ENCODE measurements at places on chromosomes 5 and 9.

GRCh38 chr9:128593039-128593438, 40.7 kb downstream of the SPTAN1 start:
- no peak for DNase-seq

GRCh38 chr5:610011-610743, 2.0 kb upstream of the CEP72 start:
- DNase-seq = no peak

- DNase-seq = no peak
Measured at GRCh38 chr9:70494221-70494620, 79.8 kb upstream of the KLF9 start.

DNA sequence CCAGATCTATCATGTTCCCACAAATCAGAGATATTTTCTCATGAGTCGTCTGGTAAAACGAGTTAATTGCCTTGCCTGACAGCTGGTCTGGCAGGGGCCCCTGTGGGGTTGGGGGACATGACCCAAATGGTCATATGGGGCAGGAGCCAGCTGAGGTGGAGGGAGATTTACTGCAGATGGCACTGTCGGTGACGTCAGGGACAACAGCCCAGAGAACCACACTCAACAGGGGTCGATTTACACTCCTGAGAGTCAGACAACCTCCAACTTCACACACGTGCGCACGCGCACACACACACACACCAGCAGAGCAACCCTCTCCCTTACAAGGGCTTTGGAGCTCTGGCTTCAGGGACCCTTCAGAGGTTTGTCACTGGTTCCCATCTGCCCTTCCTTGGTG, 23.4 kb upstream of the GABRP start:
- DNase-seq = no peak

DNA sequence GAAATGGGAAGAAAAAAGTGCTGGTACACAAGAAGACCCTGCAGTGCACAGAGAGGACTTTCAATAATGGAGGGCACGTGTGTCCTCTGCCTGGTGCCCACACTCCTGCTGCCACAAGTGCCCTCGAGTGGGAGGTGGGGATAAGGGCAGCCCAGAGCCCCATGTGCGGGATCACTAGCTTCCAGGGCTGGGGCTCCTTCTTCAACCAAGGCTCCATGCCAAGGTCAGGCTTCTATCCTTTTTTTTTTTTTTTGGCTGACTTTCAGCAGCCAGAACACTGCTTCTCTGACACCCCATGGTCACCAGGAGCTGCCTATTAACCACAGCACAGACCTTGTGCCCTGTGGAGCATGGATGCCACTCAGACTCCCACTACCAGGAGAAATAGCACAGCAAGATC, 7.5 kb downstream of the ACSL6 start:
- DNase-seq = no peak

DNA sequence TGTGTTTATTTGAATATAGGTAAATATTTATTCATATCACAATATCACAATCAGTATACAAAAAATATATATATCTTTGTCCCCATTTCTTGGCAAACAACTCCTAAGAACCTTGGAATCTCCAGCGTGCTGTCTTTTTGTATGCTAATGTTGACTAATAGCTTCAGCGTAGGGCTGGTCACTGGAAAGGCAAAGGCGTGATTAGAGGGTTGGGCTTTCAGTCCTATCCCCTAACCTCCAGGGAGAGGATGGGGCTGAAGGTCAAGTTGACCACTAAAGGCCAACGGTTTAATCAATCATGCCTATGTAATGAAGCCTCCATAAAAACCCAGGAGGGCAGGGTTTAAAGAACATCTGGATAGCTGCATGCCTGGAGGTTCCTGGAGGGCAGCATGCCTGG, 79.6 kb upstream of the BNC2 start:
- DNase-seq = no peak

DNA sequence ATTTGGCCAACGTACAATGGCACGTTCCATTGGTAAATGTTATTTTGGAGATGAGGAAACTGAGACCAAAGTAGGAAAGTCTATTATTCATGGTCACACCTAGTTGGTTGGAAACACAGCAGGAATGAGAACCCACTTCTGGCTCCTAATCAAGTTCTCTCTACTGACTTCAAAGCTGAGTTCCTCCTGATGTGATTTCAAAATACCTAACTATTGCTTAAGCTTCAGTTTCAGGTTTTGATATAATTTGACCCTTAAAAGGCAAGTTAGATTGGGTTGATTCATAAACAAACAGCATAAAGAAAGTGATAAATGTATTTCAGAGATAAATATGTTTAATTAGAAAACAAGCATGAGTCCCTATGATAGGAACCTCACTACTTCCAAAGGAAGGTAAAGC, 312.5 kb downstream of the PARP8 start:
- no peak for DNase-seq

DNA sequence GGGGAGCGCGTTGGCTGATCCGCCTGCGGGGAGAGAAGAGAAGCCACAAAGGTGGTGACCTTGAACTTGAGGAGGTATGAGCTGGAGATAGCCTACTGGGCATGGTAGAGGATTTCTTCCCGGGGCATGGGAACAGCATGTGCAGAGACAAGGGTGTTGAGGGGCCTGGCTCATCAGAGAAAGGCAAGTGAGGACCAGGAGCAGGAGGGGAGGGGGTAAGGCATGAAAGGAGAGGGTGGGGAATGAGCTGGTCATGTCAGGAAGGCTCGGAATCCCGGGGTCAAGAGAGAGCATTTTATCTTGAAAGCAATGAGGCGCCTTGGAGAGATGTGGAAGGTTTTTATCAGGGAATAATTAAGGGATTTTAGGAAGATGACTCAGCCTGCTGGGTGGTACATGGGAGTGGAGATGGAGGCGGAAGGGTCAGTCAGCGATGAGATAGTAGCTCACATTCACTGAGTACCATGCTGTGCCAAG, 121.1 kb downstream of the LHX2 start:
- no peak for DNase-seq

- DNase-seq = no peak
Measured at GRCh38 chr5:1329111-1329579, 15.8 kb downstream of the CLPTM1L start.

GRCh38 chr5:128135286-128135685, 51.7 kb downstream of the SLC12A2 start:
- no peak for DNase-seq

GRCh38 chr5:107331312-107331711, 339.4 kb downstream of the EFNA5 start:
- DNase-seq = no peak

- no peak for DNase-seq
Measured at GRCh38 chr5:35478856-35479682, 138.6 kb upstream of the SPEF2 start.

GRCh38 chr5:176959051-176959450, 47.5 kb downstream of the UIMC1 start:
- DNase-seq = peak; percentile 75

GRCh38 chr5:127555826-127556225, 38.4 kb downstream of the PRRC1 start:
- no peak for DNase-seq

GRCh38 chr9:87667164-87667738, 58.7 kb upstream of the CTSL start:
- peak; percentile 28 for DNase-seq

DNA sequence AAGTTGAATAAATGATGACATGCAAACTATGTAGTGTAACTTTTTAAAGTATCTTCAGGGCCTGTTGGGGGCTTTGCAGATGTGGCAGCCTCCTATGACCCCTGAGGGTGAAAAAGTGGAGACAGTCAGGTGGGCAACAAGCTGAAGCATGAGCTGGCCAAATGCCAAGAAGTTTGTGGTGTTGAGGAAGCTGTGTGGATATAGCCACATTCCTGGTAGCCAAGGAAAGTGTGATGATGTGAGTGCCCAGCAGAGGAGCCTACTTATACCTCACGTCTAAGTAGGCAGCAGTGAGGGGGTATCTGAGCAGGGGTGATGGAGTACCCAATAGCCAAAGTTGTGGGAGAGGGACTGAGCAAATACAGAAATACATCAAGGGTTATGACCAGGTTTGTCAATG, 621.2 kb upstream of the CDH6 start:
- DNase-seq = peak; percentile 33

GRCh38 chr9:94111446-94111845, 27.2 kb downstream of the PTPDC1 start:
- DNase-seq = no peak

- DNase-seq = peak; percentile 9
Measured at GRCh38 chr5:92641031-92641962, 939.7 kb downstream of the NR2F1-AS1 start.

DNA sequence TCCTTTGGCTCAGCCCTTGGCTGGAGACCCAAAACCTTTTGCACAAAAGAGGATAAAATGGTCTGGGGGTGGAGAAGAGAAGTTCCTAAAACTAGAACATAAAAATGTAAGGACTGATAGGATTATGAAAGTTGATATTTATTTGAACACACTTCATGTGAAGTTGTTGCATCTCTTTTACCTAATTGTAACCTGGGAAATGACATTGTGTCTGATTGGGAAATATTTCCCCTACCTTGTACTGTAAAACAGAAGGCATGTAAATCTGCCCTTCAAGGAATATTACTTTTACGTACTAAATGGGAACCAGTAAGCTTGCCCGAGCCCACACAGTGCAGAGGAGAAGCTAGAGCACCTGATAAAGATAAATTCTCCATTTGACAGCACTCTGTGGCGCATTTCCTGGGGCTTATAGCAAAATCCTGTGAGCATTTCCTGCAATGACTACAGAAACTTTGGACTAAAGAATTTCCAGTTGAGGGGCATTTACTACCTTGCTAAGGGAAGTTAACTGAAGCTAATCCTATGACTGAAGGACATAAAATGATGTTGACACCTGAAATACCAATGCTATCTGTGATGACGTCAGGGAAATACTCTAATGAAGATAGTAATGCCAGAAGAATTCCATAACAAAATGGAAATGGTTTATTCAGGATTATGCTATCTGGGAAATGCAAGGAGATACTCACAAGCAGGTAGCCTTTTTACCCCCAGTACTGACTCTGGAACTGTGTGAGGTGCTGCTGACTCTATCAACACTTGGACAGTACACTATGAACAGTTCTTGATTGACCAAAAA, 78.3 kb upstream of the LIFR start:
- no peak for DNase-seq
